ENCODE measurements at places on chromosomes 12 and 14. TPM values are rescaled to one million over a fixed set of nuclear protein-coding genes. Genes with fewer than 3 reads are reported as not detected.
A peak's percentile ranks its signal among the peaks of the same experiment; 100 is the strongest.

GRCh38 chr14:53953828-53954550 is 2.6 kb downstream of the BMP4 start:
- peak; percentile 82 for DNase-seq

DNA sequence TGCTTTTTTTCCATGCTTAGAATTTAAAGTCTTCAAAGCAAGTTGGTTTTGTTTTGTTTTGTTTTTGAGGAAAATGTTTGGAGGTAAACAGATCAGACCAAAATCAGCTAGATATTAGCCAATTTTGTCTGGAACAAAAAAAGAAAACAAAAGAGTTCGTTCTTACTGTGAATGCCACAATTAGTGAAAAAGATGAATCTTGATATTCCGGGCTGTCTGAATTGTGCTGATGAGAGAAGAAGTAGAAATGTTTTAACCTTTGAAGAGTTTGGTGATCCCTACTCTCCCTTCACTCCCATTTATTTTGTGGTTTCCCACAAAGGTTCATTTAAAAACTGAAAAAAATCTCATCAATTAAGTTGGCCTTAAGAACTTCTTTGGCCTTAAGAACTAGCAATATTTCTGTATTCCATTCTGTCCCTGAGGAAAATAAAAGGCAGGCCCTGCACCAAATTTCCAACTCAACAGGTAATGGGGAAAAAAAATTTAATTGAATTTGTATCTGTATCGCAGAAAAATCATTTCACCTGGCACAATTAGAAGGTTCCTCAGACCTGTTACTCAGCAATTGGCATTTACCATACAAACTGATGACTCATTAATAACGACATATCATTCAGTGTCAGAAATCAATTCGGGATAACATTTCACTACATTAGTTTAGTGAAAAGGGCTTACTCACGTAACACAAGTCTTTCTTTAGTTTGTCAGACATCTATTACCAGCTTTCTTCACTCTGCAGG is 562 bp upstream of the GLIPR1L2 start:
- no peak for DNase-seq

GRCh38 chr12:96099986-96100385 is 64.6 kb upstream of the LTA4H start:
- DNase-seq, result no peak

Gene SLC6A13
- polyA plus RNA-seq, result 2.1 TPM

Gene UNC119B
- polyA plus RNA-seq, result 7.0 TPM

Gene PROX2
- not detected for polyA plus RNA-seq

All from right cardiac atrium (tissue), 5 donors.